Tongue (tissue), 3 donors: ENCODE measurements at places on chromosomes 3 and 15.

- DNase-seq: no peak
Observed at GRCh38 chr3:39388741-39389248, 5.6 kb downstream of the SLC25A38 start.

GRCh38 chr3:25610779-25611178 is 53.9 kb downstream of the TOP2B start:
- DNase-seq: no peak

GRCh38 chr15:100570735-100571313 is 31.2 kb downstream of the LINS1 start:
- no peak for DNase-seq

GRCh38 chr3:50539356-50540286 is 27.9 kb downstream of the C3orf18 start:
- DNase-seq: no peak

DNA sequence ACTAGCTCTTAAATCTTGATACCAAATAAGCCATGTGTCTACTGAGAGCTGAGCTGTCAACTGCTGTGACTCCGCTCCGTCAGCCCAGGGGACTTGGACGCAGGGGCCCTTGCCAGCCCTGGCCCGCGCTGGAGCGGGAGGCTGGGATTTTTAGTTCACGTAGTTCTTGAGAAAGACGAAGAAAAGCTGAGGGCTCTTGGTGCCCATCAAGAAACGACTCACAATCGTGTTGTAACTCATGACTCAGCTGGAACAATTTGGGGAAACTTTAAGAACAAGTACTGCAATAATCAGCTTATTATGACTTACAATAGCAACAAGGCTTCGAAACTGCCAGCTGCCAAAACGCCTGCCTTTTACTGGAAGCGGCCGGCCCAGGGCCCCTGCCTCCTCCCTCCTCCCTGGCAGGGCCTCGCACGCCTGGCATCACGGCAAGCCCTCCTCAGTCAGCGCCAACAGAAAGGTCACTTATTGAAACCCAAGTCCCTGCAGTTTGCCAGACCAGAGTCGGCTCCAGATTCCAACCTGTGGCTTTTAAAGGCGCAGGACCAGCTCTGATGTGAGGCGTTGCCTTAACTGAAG is 60.3 kb downstream of the RGMA start:
- peak; percentile 89 for DNase-seq

DNA sequence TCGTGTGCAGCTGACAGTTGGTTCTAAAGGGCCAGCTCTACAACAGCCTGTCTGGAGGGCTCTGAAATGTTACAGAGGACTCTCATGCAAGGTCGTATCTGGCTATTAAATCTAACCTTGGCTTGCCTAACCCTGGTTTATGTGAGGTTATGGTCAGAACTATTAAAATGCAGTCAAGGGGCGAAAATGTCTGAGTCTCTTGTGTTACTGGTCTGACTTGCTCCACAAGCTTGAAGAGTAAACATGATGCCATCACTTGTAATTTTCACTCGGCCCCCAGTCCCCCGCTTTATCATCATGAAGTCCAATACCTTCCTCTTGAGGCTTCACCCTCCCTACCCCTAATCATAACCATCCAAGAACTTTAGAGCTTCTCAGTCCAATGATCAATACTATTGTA is 9.4 kb downstream of the ENTPD3 start:
- no peak for DNase-seq

- DNase-seq: no peak
Observed at GRCh38 chr15:59797756-59798604, 108.9 kb upstream of the BNIP2 start.

DNA sequence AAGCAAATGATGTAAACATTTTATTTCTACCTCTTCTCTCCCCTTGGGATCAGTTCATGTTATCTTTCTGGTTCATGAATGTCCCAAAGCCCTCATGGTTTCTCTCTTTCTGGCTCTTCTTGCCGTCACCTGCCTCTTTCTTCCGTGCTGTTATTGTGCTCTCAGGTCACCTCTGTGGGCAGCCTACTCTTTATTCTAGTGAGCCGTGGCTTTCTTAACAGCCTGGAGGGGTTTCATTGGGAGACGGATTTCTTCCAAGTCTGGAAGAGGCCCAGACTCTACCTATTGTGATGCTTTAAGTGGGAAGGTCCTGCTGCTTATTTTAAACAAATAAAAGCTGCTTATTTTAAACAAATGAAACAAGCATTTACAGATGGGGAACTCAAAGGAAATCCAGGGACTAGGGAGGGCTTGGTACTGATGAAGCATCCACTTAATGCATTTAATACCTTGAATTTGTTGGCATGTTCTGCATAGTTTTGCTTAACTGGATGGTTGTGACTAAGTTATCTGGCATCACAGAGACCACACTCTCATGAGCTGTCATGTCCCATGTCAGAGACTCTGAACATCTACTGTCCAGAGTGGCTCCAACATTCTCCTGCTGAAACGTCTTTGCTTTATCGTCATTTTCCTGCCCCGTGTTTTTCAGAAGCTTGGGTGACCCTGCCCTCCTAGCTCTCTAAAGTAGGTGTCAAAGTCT is 443.3 kb downstream of the GABRG3 start:
- DNase-seq: no peak

DNA sequence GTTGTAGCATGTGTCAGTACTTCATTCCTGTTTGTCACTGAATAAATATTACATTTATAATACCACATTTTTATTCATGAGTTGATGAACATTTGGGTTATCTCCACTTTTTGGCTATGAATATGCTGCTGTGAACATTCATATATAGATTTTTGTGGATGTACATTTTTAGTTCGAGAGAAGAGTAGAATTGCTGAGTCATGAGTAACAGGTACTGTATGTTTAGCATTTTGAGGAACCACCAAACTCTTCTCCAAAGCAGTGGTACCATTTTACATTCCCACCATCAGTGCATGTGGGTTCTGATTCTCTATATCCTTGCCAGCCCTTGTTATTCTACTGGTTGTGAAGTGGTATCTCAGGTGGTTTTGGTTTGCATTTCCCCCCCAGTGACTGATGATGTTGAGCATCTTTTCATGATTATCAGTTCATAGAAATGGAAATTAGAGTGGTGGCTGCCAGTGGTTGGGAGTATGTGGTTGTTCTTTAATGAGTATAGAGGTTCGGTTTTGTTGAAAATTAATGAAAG is 59.6 kb downstream of the CCDC66 start:
- DNase-seq: no peak

DNA sequence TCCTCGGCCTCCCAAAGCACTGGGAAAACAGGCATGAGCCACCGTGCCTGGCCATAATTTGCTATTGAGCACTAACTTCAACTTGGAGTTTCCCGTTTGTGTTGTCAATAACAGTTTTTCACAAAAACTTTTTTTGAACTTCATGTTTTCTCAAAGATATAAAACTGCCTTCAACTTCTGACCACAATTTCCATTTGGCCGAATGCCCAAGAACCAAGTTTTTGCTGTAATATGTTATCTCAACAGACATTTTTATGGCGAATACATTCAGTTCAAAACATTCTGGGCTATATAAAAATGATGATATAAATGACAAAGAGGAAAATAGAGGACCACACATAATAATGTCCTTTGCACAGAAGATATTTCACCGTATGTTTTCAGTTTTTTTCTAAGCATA is 56.4 kb downstream of the NEDD4 start:
- no peak for DNase-seq

DNA sequence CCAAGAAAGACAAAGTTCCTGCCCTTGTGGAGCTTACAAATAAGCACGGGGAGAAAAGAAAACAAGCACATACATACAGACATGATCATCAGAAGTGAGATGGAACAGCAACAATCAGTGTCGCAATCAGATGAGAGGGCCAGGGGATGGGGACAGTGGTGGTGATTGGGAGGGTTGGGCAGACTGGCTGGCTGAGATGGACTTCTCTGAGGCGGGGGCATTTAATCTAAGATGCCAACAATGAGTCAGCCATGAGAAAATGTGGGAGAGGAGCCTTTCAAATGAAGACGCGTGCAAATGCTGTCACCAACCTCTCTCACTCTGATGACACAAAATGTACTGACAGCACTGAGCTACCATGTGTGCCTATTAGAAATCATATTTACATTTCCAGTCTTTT is 81.4 kb downstream of the NCEH1 start:
- no peak for DNase-seq

DNA sequence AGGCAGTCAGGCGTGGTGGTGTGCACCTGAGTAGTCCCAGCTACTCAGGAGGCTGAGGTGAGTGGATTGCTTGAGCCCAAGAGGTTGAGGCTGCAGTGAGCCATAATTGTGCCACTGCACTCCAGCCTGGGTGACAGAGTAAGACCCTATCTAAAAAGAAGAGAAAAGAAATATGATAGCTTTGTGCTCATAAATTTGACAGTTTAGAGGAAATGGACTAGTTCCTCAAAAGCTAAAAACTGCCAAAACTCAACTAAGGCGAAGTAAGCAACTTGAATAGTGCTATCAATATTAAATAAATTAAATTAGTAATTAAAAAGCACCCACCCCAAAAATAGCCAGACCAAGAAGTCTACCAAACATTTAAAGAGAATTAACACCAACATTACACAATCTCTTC is 24.5 kb upstream of the SLC15A2 start:
- no peak for DNase-seq

DNA sequence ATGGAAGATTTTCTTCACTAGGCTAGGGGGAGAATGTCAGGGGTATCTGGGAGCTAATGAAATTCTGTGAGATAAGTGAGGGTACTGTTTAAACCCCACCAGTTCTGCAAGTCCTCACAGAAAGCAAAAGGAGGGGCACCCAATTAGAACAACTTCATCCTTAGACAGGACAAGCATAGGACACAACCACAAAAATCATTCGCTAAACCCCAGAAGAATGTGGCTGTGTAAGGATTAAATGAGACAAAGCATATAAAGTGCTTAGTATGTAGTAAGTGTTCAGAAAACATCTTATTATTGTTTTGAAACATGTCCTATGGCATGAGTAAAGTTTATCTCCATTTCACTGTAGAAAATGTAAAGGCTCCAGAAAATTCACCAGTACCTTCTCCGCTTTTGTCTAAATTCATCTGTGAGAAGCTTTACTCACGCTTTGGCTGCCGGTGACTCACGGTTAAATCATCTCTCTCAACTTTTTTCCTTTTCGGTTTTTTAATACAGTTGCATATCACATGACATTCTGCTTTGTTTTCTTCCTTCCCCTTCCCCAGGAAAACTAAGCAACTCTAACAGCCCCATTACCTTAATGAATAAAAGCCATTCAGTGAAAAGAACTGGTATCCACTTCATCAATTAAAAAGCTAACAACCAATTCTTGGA is 1.7 kb downstream of the CLRN1 start:
- DNase-seq: no peak

DNA sequence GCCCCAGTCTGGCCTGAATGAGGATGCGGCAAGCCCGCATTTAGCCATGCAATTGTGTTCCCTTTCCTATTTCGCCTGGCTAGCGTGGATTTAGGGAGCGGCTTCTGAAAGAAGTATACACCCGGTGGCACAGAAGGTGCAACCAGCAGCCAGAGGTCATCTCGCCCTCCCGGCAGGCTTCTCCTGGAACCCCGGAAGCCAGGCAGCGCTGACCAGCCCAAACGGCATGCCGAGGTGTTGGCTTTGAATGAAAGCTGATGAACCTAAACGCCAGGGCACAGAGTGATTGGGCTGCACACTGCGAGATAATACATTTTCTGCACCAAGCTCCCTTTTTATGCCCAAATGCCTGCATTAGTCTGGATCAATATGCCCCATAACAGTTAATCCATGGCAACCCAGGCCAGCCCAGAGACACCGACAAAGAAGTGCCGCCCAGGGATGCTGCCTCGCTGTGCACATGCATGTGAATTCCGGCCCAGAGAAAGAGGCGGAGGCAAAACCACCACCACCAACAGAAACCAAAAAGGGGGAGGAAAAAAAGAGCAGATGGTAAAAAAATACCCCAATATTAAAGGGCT is 1.4 kb downstream of the SRGAP3 start:
- peak; percentile 29 for DNase-seq

GRCh38 chr3:6994081-6994668 is 133.3 kb downstream of the GRM7 start:
- DNase-seq: no peak

GRCh38 chr15:101126618-101127505 is 125.0 kb downstream of the CHSY1 start:
- DNase-seq: no peak

DNA sequence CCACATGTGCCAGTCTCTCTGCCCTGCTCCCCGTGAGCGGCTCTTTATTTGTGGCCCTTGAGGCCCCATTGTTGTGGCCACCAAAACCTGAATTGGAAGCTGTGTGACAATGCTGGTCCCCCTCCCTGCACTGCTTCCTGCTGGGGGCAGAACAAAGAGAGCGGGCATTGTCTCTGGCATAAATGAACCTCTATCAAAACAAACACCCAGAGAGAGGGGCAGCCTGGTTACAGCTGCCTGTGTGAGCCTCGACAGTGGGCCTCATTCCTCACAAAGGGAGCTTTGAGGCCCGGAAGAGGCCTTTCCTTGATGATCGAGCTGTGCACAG is 152.9 kb downstream of the IGF1R start:
- DNase-seq: peak; percentile 44

- no peak for DNase-seq
Observed at GRCh38 chr15:42033214-42033873, 12.5 kb upstream of the PLA2G4E start.

GRCh38 chr3:70754314-70754713 is 441.9 kb upstream of the MDFIC2 start:
- no peak for DNase-seq

- DNase-seq: no peak
Observed at GRCh38 chr15:40367371-40367685, 9.3 kb downstream of the DISP2 start.

GRCh38 chr15:100537331-100537730 is 8.6 kb upstream of the CERS3 start:
- no peak for DNase-seq

- no peak for DNase-seq
Observed at GRCh38 chr3:187807086-187807862, 62.0 kb upstream of the BCL6 start.

- peak; percentile 17 for DNase-seq
Observed at GRCh38 chr3:75692061-75692460, 27.9 kb downstream of the FRG2C start.

GRCh38 chr3:123511726-123512125 is 62.8 kb upstream of the ADCY5 start:
- no peak for DNase-seq

DNA sequence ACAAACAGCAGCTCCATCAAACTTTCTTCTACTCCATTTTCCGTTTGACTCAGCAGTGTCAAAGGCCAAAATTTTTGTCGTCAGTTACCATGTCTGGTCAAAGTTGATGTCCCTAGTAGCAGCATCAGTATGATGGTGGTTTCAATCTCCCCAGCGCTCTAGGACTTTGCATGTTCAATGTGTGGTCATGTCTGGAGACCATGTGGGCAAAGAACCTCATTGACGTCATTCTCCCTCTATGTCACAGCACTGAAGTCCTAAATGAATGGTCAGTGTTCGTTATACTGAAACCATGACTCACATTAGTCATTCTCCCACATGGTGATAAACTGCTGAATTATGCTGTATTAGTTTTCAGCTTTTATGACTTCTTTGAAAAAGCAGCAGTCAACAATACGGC is 23.2 kb downstream of the SHC4 start:
- no peak for DNase-seq

- no peak for DNase-seq
Observed at GRCh38 chr3:12944413-12944812, 103.0 kb upstream of the RPL32 start.

GRCh38 chr3:35864871-35865270 is 225.5 kb downstream of the ARPP21 start:
- DNase-seq: no peak

GRCh38 chr15:35470441-35470840 is 75.5 kb downstream of the DPH6 start:
- no peak for DNase-seq

- no peak for DNase-seq
Observed at GRCh38 chr3:150764566-150764965, 1.6 kb upstream of the SIAH2 start.
